ENCODE measurements at places on chromosomes 3 and 15.

- ATAC-seq = no peak
Observed at GRCh38 chr15:66001042-66001441, 131.8 kb downstream of the RAB11A start.

DNA sequence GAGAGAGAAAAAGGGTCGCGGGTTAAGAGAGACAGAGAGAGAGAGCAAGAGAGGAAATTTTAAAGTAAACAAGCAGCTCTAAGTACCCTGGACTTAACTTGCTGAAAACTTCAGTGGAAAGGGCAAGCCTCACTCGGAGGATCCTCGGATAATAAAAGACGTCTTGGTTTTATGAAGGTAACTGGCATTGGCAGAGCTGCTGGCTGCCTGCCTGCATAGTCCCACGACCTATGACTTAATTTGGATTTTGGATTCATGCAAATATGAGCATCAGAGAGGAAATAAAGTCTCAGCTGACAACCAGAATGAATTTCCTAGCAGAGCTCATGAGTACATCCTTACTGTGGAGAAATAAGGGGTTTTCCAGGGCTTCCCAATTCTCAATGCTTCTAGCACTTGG lies 95.1 kb upstream of the PDZRN3 start:
- no peak for ATAC-seq

GRCh38 chr3:51869304-51869703 lies 6.1 kb downstream of the IQCF5 start:
- no peak for ATAC-seq

GRCh38 chr3:126351771-126352475 lies 5.3 kb downstream of the KLF15 start:
- no peak for ATAC-seq

DNA sequence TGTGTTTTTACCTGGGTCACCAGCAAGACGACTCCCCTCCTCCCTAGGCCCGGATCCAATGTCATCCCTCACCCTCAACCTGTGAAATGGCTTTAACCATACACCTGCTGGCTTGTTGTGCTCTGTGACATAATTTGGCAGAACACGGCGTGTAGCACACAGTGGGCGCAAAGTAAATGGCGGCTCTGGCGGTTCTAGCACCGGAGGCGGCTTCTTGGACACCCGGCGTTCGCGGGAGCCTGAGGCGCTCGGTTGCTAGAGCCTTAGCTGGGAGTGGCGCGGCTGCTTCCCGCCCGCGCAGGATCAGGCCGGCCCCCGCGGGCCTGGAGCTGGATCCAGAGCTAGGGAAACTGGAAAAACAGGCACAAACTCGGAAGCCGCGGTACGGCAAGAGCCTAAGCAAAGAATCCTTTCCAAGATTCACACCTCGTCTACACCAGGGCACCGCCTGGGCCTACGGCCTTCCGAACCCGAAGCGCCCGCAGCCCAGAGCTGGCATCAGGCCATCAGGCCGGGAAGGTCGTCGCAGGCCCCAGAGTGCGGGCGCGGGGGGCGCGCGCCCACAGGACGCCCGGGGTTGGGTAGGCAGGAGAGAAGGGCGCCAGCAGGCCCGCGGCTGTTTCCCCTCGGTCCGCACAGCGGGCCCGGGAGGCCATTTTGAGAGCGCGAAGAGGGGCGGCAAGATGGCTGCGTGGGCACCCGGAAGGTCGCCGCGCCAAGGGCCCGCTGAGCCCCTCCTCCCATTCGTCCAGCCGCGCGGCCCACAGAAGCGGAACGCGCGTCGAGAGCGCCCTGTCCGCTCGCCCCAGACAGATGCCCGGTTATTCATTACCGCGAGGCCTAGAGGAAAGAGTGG lies 43.9 kb upstream of the POLG start:
- no peak for ATAC-seq

GRCh38 chr15:30041868-30042267 lies 40.9 kb upstream of the GOLGA8J start:
- ATAC-seq = no peak

- no peak for ATAC-seq
Observed at GRCh38 chr15:35540021-35540420, 5.9 kb downstream of the DPH6 start.

DNA sequence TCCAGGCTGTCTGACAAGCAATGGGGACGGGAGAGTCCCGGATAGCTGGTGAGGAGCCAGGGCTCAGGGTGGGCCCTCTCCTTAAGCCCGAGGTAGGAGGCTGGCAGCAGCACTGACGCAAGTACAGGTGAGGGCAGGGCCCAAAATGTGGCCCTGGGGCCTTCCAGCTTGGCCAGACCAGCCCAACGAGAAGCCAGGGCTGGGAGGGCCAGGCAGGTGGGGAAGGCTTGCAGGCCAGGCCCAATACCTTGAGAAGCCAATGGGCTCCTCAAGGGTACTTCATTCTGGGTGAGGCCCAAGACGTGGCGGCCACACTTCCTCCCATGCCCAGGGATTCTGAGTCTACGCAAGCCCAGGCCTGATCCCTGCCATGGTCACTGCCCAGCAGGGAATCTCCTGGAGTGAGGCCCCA lies 37.2 kb downstream of the AMOTL2 start:
- ATAC-seq = no peak

- no peak for ATAC-seq
Observed at GRCh38 chr15:82305621-82306048, 43.0 kb downstream of the SAXO2 start.

DNA sequence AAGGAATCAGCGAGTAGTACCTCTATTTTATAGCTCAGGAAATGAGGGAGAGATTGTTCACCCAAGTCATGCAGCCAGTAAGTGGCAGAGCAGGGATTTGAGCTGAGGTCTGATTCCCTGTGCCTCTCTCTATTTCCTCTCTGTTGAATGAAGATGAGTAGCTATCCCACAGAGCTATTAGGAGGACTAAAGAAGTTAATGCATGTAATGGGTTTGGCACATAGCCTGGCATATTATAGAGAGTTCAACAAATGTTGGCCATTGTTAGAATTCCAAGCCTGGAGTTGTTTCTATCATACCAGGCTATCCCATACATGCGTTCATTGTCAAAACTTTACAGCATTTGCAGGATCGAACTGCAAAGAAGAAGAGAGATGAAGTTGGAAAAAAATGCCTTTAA lies 21.8 kb upstream of the KLHL6 start:
- ATAC-seq = no peak

- ATAC-seq = no peak
Observed at GRCh38 chr15:65211482-65211982, 259 bp upstream of the CILP start.

DNA sequence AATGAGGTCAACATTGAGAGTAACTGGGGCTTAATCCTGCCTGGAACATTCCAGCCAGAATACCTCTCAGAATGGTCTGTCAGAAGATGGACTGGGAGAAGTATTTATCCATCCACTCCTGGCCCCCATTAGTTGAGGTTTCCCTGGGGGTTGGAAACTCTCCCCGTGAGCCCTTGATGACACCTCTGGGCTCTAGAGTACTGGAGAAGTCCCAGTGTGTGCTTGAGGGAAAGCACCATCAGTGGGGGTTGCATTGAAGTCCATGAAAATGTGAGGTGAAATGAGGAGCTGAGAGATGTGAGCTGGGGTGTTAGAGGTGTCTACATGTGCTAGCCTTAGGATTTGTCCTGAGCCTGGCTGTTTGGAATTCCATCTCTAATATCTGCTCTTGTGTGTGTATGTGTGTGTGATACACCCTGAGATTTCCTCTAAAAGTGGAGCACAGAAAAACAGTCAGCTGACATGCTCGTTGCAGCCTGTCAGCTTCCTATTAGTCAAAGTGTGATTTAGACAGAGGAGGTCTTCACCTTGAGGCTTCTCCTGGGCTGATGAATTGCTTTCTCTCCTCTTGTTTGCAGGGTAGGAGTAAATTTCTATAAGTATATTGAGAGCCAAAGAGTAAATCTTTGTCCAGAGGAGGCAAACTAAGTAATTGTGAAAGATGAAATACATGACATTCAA lies 67.6 kb downstream of the NR1D2 start:
- ATAC-seq = no peak

- no peak for ATAC-seq
Observed at GRCh38 chr3:76661527-76662250, 378.2 kb upstream of the ROBO2 start.

DNA sequence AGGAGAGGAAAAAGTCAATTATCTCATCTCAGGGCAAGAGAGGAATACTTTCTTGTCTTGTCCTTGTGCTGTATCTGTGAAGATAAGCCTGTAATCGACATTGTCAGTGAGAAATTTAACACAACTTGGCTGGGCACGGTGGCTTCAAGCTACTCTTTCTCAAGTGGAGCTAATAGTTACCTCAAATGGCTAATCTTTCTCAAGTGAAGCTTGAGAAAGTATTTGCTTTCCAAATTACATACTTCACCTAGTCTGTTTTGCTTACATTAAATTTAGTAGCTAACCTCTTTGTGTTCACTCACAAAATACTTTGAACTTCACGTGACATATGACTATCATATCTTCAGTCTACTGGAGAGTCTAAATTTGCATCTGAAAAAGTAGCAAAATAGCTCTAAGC lies 48.3 kb upstream of the B3GALNT1 start:
- no peak for ATAC-seq

- no peak for ATAC-seq
Observed at GRCh38 chr3:52792961-52793695, 1.5 kb upstream of the ITIH3 start.

GRCh38 chr15:62653122-62653521 lies 389.4 kb upstream of the TPM1 start:
- no peak for ATAC-seq

DNA sequence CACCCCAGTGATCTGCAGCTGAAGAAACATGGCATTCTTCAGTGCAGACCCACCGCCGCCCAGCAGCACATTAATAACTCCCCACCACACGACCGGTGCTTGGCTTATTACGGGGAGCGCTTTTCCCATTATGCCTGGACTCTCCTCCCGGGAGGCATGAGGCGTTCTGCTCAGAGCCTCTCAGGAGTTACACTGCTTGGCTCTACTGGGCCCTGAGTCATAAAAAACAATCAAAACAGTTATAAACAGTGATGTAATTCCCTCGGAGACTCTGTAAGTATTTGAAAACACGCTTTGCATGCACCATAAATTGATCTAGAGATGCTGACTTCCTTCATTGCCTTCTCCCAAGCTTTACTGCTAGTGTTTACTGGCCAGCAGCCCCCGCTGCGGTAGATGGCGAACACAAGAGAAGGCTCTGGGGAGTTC lies 77.1 kb upstream of the SNRPA1 start:
- ATAC-seq = no peak

DNA sequence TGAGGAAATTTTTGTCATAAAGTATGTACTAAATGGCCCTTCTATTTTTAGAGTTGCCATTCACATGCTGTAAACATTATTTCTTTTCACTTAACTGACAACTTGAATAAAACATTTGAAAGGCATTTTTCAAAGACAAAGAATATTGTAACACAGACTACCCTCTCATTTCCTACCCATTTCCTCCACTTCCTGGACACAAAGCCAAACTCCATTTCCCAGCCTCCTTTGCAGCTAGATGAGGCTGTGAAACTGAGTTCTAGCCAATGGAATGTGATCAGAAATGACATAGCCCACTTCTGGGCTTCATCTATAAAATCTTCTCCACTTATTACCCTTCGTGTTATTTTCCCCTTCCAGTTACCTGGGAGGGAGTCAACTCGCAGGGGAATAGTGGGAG lies 288.9 kb upstream of the DPH6 start:
- no peak for ATAC-seq

- peak; percentile 36 for ATAC-seq
Observed at GRCh38 chr15:40593165-40593564, 884 bp upstream of the KNL1 start.

DNA sequence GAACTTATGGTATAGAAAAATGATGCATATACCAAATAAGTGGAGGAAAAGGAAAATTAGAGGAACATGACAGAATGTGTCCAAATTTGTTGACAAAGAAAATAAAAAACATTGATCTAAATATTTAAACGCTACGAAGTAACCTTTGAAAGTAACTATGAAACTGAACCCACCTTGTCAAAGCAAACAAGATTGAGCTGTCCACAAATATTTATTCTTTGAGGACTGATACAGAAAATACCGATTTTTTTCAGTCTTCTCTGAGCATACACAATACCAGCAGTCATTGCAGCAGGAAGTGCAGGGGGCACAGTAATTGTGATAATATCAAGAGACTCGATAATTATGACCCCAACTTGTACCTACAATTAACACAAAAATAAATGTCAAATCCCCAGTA lies 40.0 kb downstream of the ATP13A3 start:
- ATAC-seq = no peak

DNA sequence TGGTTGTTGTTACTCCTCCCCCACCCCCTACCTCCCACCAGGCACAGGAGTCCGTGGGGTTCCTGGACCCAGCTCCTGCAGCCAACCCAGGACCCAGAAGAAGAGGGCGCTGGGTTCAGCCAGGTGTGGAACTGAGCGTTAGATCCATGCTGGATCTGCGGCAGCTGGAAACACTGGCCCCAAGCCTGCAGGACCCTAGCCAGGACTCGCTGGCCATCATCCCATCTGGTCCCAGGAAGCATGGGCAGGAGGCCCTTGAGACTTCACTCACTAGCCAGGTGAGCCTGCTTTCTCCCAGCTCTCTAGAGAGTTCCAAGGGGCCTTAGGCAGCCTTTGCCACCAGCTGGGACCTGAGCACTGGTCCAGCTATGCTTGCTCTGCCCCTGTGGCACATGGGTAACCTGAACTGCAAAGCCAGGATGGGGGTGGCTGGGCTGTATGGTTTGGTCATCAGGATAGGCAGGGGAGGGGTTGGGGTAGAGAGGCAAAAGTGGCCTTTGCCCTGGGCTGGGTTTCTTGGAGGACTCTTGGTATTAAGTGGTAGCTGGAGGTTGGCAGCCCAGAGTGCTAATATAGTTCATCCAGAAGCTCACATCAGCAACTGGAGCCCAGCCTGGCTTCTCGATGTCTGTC lies 7.0 kb upstream of the JMJD7 start:
- ATAC-seq = no peak

DNA sequence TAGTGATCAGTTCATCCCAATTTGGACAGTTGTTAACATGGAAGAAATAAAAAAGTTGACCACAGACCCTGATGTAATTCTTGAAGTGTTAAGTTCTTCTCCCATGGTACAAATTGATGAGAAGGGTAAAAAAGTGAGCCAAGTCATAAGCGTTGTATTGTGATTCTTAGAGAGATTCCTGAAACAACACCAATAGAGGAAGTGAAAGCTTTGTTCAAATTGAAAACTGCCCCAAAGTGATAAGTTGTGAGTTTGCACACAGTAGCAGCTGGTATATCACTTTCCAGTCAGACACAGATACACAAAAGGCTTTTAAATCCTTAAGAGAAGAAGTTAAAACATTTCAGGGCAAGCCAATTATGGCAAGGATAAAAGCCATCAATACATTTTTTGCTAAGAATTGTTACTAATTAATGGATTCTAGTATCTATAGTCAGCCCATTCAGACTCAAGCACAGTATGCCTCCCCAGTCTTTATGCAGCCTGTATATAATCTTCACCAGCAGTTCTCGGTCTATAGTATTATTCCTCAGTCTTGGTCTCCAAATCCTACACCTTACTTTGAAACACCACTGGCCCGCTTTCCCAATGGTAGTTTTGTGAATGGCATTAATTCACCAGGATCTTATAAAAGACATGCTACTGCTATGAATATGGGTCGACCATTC lies 38.2 kb downstream of the CDIN1 start:
- ATAC-seq = no peak

- no peak for ATAC-seq
Observed at GRCh38 chr3:144831955-144832716, 860.5 kb downstream of the DIPK2A start.
